ENCODE measurements at places on chromosomes 4 and X.
A peak's percentile ranks its signal among the peaks of the same experiment; 100 is the strongest.

DNA sequence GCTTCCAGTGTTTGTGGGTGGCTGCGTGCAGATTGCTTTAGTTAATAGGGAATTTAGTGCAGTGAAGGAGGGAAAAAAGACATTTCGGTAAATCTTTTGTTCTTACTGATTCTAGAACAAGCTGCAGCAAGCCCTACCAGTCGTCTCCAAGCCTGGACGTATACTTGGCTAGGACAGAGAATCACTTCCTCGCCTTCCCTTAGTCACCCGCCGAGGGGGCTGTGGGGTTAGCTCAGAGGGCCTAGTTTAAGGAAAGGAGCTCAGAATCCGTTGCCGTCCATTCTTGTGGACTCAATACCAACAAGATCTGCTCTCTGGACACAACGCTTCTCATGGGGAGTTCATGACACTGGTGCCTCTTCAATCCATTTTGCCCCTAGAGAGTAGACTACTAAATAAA lies 36.3 kb upstream of the FAT1 start:
- no peak for DNase-seq

- DNase-seq = no peak
These were observed 282.0 kb downstream of the ARHGAP24 start for GRCh38 chr4:85756938-85757337.

DNA sequence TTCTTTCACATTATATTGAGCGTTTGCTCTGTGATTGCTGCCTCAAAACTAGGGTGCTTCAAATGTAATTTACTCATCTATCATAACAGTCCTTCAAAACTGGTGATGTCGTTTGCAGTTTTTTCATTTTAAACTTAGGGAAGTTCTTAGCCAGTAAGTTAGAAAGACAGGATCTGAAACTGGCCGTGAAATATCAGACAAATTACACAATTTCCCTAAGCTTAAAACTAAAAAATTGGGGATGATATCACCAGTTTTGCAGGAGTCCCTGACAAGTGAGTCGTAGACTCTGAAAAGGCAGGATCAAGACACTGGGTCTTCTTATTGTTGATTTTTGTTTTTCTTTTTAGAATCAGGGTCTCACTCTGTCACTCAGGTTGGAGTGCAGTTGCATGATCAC lies 44.8 kb downstream of the MOB1B start:
- DNase-seq = no peak

DNA sequence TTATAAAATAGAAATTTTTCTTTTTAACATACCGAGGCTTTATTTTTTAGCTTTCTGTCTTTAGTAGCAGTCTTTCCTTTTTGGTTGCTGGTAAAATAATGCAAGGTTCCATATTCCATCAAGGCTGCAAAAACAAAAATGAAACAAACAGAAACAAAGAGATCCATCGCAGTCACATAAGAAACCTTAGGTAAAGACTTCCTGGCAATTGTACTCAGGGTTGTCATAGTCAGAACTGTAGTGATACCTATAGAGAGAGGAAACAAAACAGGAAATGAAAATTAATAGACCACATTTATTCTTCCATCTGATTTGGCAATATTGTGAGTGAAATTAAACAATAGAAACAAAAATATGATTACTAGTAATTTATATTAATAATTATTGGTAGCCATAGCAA lies 72.5 kb downstream of the GABRG1 start:
- no peak for DNase-seq

DNA sequence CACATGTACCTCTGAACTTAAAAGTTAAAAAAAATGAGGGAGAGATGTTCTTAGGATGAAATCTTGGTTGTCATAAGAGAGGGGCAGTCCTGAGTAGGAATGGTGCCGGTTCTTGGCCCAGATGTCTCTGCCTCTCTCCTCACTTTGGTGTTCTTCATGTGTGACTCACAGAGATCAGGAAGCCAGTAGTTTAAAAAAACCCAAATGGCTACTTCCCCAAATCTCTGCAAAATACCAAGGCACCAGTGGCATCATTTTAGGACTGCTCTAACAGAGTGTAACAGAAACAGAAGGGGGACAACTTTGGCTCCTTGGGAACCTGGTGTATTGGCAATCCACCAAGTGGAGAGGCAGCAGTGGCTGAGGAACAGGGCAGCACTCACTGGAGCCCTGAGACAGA lies 116.8 kb downstream of the SCD5 start:
- no peak for DNase-seq

DNA sequence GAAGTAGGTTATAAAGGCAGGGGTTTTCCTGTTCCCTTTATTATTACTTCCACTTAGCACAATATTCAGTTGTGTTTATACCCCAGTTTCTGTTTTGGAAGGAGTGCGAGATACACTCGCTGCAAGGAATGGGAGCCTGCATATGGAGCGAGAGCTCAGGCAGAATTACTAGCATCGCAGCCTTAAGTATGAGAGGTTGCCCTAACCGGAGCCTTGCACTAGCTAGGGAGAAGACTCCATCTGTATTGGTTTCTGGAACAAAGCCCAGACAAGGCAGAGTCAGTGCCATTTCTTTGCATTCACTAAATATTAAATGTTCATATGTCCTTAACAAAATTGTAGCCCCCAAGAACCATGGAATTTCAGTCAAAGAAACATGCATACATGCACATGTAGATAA lies 6.2 kb upstream of the DCTD start:
- no peak for DNase-seq

GRCh38 chr4:153341575-153342090 lies 2.9 kb upstream of the MND1 start:
- no peak for DNase-seq

DNA sequence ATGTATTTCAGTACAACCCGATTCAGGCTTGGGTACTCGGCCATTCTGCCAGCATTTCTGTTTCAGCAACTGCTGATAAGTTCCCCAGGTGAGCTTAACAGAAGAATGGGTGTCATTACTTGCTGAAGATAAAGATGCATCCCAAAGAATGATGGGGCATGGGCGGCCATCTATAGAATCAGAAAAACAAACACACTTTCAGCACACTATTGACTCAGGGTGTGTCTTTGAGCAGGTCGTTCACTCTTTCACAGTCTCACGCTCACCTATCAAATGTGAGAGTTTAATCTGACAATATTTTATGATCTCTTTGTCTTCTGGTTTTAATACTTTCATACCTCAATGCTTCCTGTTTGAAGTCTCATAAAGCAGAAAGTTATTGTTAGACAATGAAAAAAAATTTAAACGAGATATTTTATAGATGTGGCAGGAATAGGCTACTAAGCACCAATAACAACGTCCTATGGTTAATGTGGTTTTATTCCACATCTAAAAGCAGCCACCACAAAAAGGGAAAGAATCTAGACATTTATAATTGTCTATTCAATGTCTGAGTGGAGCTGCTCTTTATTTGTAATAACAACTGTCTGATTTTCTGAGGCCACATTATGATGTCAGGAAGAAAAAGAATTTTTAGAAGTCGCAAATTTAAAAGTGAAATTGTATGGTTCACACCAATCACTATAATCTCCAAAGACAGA lies 17.0 kb downstream of the GASK1B start:
- DNase-seq = no peak

GRCh38 chr4:128663325-128663724 lies 146.2 kb upstream of the JADE1 start:
- no peak for DNase-seq

GRCh38 chr4:176359590-176359989 lies 39.8 kb downstream of the SPCS3 start:
- no peak for DNase-seq

DNA sequence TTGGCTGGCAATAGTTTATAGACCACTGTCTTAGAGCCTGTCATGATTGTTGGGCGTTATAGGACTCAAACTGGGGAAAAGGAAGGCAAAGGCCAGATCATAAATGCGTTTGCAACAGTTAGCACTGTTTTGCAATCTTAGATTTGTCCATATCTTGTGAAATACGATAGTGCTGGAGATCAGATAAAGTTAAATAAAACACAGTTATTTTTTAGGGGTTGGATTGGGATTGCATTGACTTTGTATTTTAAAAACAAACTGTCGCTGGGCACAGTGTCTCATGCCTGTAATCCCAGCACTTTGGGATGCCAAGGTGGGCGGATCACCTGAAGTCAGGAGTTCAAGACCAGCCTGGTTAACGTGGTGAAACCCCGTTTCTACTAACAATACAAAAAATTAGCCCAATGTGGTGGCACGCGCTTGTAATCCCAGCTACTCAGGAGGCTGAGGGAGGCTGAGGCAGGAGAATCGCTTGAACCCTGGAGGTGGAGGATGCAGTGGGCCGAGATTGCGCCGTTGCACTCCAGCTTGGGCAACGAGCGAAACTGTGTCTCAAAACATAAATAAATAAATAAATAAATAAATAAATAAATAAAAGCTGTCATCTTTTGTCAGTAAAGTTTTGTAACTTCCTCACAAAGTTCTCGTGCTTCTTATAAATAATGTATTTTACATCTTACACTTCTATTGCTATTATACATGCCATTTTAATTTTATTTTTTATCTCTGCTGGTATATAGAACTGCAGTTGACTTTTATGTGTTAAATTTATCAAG lies 117.2 kb downstream of the KDM6A start:
- no peak for DNase-seq

DNA sequence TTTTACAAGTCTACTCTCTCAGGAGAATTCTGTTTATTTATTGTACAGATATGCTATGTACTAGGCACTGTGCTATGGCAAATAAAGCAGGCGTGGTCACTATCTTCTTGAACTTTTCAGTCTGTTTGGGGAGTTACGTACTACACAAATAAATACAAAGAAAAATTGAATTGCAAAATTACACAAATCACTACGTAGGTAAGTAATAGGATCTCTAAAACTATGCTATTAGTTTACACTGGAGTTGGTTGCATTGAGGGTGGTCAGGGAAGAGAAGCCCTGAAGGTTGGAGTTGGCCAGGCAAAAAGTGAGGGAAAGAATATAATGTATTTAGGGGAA lies 75.7 kb downstream of the GAB1 start:
- DNase-seq = no peak

DNA sequence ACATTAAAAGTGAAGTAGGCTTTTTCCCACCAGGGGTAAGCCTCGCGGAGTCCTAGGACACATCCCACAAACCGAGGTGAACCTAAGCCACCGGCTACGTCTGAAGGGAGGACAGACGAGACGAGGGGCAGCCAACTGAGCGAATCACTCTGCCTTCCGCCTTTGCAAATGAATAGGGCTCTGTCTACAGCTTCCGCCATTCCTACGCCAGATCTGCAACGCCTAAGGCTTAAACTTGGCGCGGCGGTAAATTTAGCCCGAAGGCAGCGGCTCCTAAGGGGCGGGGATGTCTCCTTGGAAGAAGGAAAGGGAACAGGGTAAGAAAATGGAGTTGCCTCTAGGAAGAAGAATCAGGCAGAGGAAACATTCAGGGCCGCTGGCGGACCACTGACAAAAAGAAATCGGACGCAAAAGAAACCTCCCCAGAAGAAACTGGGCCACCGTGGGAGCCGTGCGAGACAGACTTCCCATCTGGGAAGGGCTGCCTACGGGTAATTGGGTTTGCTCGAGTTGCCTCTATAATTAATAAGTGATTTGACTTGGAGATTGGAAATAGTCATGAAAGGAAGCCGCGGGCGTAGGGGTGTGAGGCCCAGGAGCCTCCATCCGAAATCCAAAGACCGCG lies 90.5 kb downstream of the BCOR start:
- DNase-seq = no peak

DNA sequence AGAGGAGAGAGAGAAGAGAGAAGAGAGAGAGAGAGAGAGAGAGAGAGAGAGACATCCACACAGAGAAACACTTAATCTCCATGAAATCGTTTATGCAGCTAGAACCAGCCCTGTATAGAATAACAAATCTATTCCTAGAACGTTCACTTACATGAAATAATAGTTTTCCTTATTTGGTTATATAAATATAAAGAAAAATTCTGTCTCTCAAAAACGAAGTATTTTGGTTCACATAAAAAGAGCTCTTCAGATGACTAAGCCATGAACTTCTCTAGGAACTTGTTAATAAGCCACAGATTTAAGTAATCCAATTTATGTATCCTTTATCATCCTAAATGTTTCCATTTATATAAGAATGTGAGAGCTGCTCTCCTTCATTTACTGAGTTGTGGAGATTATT lies 1315.1 kb upstream of the PCDH7 start:
- DNase-seq = no peak

- no peak for DNase-seq
These were observed 201.6 kb downstream of the ADGRL3 start for GRCh38 chr4:61401771-61402170.

- DNase-seq = no peak
These were observed 28.9 kb downstream of the SNX25 start for GRCh38 chr4:185238215-185238681.

DNA sequence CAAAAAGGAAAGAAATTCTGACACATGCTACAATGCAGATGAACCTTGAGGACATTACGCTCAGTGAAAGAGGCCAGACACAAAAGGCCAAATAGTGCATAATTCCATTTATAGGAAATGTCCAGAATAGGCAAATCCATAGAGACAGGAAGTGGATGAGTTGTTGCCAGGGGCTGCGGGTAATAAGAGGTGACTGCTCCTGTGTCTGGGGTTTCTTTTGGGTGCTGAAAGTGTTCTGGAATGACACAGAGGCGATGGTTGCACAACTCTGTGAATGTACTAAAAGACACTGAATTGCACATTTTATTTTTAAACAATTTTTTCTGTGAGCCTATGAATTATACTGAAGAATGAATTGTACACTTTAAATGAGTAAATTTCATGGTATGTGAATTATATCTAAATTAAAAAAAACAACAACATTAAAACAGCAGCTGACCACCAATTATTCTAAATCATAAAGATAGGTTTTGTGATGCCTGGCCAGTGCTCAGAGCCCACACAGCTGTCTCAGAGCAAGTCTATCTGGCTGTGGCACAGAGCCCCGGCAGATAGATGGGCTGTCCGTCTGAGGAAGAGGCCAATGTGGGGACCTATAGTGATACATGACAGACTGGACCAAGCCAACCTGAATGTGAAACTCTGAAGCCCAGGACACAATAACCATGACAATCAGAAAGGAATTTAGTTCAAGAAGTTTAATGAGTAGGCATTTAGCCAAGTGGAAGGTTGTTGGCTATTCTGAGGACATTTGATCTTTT lies 23.5 kb upstream of the IRAK1 start:
- DNase-seq = no peak

DNA sequence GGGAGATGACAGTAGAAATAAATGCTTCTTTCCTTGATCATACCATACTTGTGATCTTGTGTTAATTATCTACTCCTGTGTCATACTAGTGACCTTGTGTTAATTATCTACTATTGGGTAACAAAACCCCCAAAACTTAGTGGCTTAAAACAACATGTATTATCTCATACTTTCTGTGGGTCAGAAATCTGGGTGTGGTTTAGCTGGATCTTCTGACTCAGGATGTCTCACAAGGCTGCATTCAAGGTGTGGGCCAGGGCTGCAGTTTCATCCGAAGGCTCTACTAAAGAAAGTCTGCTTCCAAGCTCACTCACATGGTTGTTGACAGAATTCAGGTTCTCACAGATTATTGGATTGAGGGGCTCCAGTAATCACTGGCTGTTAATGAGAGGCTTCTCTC lies 70.3 kb upstream of the NDP start:
- no peak for DNase-seq

- DNase-seq = peak; percentile 38
These were observed 13.6 kb downstream of the STOX2 start for GRCh38 chr4:183918696-183919095.

DNA sequence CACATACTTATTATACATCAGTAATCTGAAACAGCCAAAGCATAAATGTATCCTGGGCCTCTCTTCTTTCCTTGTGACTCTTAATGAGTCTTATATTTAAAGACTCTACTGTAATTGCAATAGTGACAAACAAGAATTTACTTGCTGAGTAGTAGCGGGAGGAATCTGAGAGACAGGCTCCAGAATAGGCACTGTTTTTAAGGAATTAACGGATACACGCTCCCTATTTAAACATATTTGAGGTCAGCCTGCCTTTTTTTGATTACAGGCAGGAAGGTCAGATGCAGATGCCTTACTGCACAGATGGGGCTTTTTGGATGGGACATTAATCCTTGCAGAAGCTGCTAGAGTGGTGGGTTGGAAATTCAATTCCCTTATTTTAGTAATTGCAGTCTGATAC lies 196.3 kb upstream of the ANXA3 start:
- DNase-seq = no peak
